ENCODE measurements at places on chromosomes 13 and 19.
A peak's percentile ranks its signal among the peaks of the same experiment; 100 is the strongest.

- DNase-seq, result no peak
Observed at GRCh38 chr13:83935566-83935965, 53.3 kb upstream of the SLITRK1 start.

DNA sequence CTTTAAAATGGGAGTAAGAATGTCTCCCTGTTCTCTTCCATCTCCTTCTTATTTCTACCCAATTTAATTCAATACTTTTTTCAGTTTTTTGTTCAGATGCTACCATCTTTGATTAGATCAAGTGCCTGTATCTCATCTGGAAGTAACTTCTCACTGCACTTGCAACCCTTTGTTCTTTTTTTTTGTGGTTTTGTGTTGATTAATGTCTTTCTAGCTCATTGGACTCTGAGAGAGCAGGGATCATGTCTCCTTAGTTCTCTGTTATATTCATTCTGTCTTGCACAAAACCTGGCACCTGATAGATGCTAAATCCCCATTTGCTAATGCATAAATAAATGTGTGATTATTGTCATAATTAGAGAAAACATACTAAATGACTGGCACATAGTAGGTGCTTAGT, 834 bp upstream of the ITGBL1 start:
- DNase-seq, result no peak

DNA sequence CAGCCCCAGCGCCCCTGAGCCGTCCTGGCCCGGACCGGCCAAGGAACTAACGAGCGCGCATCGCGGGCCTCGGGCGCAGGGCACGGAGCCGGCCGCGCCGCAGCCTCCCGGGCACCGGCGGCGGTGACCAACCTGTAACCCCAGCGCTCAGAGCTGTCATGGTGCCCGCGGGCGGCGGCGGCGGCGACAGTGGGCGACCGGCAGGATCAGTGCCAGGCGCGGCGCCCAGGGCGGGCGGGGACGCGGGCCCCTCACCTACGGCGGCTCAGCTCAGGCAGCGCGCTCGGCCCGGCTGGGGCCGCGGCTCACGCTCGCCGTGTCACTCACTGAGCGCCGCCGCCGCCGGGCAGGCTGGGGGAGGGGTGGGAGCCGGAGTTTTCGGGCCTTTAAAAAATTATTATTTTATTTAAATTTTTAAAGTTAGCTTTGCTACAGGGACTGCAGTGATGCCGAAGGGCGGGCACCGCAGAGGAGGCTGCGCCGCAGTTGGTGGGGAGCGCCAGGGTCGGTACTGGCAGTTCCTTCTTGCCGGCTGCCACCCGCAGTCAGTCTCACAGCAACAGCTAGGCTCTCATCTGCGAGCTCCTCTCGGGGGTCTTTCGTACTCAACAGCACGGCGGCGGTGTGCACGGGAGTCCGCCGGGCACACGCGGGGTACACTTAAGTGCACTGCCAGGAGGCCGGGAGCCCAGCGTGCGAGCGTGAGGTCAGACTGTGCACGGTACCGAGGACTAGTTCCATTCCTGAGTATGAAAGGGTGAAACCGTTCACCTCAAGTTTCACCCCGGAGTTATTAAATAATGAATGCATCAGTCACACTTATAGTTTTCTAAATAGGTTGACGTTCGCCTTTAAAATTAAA, at the start of gene NALCN:
TSS of gene NALCN (minus strand) at position 328 of the 862 bp plus-strand sequence. CDS start 17,382 bp downstream, outside the sequence.
- peak; percentile 29 for DNase-seq

DNA sequence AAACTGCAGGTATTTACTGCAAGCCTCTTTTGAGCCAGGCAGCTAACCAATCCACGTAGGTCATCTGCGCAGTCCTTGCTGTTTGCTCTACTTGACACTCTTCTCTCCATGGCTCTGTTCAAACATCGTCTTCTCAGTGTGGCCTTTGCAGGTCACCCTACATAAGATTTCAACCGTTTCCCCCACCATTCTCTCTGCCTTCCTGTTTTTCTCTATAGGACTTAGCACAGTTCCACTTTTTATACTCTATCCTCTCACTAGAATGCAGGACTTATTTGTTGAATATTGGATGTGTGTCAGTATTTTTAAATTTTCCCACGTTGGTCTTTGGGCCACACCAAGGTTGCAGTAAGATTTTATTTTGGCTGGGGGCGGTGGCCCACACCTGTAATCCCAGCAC, 1.7 kb upstream of the FBXW9 start:
- no peak for DNase-seq

GRCh38 chr13:87954091-87954490, 282.9 kb downstream of the SLITRK5 start:
- no peak for DNase-seq

DNA sequence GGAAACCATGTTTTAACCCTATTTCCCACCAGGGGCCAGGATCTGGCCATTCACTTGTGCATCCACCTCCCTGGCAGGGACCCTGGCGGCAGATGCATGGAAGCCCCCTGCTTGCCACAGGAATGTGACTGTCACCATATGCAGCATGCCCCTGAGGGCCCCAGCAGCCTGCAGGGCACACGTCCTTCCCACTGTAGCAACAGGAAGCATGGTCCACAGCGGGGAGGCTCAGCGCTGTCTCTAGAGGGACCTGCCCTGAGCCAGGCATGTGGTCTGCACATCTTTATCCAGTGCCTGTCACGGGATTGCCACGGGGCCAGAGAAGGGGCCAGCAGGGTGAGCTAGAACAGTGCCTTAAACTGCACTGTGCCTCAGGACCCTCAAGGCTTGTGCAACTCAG, 34.9 kb upstream of the MCF2L start:
- DNase-seq, result peak; percentile 59

DNA sequence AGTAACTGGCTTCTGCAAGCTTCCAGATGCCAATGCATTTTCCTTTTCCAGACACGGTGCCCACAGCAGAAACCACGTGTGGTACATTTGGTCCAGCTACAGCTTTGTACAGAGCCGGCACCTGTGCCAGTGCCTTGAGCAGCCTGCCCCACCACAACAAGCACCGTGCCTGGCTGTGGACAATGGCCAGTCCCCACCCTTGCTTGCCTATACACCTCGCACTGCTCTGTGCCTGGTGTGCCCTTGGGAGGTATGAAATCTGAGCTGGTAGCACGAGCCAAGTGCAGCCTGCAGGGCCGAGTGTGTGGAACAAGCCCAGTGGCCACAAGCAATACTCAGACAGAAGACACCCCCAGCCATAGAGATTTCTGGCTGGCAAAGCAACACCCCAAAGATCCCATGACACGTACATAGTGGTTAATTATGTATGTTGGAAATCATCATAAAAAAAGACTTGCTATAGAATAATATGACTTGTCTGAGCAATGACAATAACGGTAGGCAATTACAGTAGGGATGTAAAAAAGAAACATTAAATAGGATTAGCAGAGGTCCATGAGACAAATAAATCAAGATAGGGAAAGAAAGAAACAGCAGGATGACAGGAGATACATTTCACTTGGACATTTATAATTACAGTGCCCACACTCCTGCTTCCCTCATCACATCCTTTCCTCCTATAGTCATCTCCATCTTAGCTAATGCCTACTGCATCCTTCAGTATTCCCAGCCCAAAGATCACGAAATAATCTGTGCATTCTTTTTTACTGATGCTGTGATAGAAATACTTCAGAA, 1399.5 kb downstream of the PCDH9 start:
- no peak for DNase-seq

DNA sequence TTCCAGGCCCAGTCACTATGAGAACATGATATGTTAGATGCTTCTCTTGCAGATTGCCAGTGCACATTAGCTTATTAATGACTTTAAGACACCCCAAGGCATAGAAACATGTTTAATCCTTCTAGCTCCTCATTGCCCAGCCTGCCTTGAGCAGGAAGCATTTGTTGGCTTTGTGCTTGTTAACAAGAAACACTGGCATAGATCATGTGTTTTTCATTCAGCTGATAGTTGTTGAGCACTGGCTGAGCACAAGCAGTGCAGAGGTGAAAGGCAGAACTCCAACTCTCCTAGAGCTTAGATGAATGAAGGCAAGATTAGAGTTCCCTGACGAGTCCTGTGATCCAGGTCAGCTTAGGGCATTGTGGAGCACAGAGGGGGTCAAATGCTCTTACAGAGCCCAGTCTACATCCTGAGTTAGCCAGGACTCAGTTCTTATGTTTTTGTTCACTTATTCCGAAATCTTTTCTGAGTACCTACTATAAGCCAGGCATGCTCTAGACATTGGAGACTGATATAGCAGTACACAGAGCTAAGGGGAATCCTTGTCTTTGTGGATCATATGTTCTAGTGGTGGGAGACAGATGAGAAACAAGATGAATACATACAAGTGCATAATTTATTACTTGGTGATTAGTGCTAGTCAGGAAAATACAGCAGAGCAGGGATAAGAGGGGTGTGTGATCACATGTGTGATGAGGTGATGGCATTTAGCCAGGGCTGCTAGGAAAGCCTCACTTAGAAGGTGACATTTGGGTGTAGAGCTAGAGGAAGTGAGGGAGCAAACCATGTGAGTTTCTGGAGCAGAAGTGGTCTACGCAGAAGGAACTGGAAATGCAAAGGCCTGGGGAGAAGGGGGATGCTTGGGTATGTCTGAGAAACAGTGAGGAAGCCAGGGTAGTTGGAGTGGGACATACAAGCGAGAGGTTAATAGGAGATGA, 101.2 kb downstream of the WASF3 start:
- DNase-seq, result no peak

DNA sequence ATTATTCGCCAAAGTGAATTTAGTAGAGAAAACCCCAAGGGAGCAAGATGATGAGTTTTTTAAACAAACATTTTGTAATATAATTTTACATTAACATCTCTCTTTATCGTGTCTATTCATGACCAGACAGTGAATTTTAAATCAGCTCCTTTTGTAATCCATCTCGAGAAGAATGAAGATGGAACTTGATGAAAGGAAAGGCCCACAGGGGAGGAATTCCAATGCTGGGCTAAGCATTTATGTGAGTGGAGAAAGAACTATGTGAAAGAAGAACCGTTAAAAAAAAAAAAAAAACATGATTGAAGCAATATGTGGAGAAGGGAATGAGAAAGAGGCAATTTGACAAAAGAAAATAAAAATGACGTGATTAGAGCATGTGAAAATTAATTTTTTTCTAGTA, 170.6 kb downstream of the KCTD12 start:
- DNase-seq, result no peak

DNA sequence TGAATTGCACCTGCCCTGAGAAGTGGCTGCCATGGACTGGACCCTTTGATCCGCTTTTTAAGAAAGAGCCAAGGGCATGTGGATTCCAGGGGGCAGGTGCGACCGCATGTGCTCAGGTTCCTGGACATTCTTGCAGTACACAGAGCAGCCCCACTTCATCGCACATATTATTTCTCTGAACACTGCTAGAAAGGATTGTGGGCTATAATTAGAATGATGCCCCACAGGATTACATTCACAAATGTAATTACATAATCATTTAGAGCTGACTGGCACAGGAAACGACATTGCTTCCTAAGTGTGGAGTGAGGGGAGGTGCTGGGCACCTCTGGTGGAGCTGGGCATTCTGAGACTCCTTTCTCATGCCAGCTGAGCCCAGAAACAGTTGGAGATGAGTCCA, 37.5 kb upstream of the VSTM2B start:
- no peak for DNase-seq

- DNase-seq, result no peak
Observed at GRCh38 chr19:39599116-39599515, 3.2 kb upstream of the LGALS13 start.

DNA sequence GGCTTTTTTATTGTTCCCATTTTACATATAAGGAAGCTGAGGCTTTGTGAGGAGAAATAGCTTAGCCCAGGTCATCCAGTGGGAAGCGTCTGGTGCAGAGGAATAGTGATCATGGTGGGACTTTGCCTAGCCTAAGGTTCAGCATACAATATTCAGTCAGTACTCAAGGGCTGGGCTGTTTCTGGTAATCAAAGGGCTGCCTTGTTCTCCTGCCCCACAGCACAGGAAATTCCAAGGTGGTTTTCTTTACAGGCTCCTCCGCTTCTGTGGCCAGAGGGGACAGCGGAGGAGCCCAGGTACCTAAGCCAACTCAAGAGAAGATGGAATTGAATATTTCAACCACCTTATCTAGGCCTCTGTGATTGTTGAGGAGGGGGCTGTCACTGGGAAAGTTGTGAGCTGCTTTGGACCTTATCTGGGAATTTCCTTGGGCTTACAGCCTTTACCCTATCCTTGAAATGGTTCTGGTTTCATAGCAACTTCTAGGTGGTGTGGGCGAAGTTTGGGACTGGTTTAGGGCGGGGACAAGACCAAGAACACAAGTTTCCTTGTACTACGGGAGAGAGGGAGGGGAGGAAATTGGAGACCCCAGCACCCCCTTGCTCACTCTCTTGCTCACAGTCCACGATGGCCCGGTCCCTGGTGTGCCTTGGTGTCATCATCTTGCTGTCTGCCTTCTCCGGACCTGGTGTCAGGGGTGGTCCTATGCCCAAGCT, at the start of gene MIA:
TSS of gene MIA (plus strand) at position 606 of the 716 bp plus-strand sequence. CDS start at position 628, 22 bp downstream.
- no peak for DNase-seq

DNA sequence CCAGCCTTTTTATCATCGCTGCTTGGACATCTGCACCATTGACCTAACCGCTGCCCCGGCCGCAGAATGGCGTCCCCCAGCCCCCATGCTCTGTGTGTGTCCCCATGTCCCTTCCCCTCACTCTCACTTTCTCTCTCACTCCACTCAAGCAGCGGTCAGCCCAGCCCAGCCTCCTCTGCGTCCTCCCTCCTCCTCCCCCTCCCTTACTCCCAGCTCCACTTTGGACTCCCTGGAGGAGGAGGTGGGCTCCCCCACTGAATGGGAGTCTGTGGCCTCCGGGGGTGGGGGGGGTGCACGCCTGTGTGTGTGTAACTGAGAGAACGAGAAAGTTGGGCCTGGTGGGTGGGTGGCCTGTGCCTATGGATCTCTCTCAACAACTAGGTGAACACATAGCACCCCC, 2.2 kb downstream of the MAP2K7 start:
- no peak for DNase-seq

GRCh38 chr19:49786376-49786820, 19.6 kb downstream of the AP2A1 start:
- DNase-seq, result no peak

DNA sequence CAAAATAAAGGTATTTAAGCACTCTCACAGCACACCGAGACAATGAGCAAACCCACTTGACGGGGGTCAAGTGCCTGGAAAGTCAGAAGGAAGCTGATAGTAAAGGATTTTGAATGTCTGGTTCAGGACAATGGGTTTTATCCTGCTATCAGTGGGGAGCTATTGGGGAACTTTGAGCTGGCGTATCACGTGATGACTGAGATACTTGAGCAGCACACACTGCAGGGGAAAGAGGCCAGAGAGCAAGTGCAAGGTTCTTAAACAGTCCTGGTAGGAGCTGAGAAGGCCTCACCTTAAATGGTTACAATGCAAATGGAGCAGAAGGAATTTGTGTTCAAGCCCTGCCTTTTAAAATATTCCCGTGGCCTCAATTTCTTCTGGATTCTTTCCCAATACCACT, 225.3 kb downstream of the LACC1 start:
- no peak for DNase-seq
